ENCODE measurements at places on chromosomes 11 and 22.

- DNase-seq: no peak
These were observed 22.6 kb downstream of the POU2AF3 start for GRCh38 chr11:111320728-111321568.

GRCh38 chr11:44941259-44942021 is 9.2 kb downstream of the TP53I11 start:
- no peak for DNase-seq

GRCh38 chr11:128520206-128520887 is 67.0 kb downstream of the ETS1 start:
- DNase-seq: no peak

GRCh38 chr22:46671824-46672432 is 51.7 kb downstream of the GRAMD4 start:
- no peak for DNase-seq

DNA sequence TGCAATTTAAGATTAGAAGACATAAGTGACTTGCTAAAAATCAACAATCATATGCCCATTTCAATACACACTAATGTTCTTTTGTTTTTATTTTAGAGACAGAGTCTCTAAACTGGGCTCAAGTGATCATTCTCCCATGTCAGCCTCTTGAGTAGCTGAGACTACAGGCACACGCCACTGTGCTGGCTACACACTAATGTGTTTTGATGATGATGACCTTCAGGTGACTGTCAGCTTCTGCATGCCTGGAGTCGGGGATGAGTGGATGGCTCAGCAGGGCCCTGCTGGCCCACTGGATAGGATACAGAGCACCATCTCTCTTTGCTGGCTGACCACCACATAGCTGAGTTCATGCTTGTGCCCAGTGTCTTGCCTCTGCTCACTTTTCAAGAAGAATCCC is 27.0 kb upstream of the POU2AF1 start:
- no peak for DNase-seq

Data from pancreas (tissue), 10 donors.